ENCODE measurements at places on chromosomes 4 and X.

GRCh38 chr4:115213716-115214115 is 100.3 kb upstream of the NDST4 start:
- DNase-seq, result no peak

- DNase-seq, result no peak
These were observed 361.0 kb downstream of the GRXCR1 start for GRCh38 chr4:43253541-43253940.

DNA sequence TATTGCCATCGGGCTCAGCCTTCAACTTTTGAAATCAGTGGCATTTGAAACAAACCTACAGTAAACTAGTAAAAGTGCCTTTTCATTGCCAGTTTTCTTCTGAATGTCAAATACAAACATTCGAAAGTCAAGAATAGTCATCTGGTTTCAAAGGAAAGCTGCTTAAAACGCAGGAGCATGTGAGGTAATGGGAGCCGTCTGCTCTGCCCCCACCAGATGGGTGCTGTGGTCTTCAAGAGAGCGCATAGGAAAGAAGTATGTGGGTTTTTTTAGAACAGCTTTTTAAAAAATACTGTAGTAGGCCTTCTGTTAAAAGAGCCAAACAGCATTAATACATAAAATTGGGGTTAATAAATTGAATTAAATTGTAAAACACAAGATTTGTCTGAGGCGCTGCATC is 88.6 kb downstream of the STOX2 start:
- no peak for DNase-seq

DNA sequence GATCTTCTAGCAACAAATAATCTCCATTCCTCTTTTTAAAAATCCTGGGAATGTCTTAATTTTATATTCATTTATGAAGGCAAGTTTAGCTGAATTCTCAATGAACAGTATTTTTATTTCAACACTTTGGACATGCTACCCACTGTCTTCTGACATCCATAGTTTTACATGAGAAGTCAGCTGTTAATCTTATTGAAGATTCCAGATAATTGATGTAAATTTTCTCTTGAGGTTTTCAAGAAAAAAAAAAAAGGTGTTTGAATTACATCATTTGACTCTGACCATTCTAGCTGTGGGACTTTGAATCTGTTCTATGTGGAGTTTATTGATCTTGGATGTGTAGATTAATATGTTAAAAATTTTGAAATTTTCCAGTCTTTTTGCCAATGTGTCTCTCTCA is 28.0 kb downstream of the PDHA2 start:
- no peak for DNase-seq

GRCh38 chr4:185128272-185129119 is 14.6 kb upstream of the SLC25A4 start:
- DNase-seq, result no peak

GRCh38 chr4:145904413-145905177 is 34.0 kb downstream of the ZNF827 start:
- no peak for DNase-seq

DNA sequence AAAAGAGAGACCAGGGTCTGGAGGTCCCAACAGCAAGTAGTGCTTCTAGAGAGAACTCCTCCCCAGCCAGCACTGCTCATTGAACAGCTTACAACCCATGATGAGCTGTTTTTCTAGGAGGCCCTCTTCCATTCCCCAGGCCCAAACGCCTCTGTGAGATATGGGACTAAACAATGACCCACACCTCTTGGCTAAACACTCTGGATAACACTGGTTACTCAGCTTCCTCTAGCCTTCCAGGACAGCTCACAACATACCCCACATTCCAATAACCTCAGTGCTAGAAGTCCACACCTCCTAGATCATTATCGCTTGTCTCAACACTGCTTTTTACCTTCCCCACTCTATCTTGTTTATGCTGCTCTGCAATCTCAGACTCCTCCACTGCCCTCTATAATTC is 35.4 kb upstream of the PGRMC2 start:
- no peak for DNase-seq

All from T follicular helper cell (primary cell).